ENCODE measurements at places on chromosomes 12 and 14.

GRCh38 chr12:68100241-68100640, 59.3 kb downstream of the IFNG start:
- no peak for DNase-seq

GRCh38 chr12:71865166-71865713, 25.7 kb downstream of the TBC1D15 start:
- DNase-seq, result no peak

GRCh38 chr12:75487308-75487707, 6.8 kb downstream of the GLIPR1 start:
- DNase-seq, result no peak

DNA sequence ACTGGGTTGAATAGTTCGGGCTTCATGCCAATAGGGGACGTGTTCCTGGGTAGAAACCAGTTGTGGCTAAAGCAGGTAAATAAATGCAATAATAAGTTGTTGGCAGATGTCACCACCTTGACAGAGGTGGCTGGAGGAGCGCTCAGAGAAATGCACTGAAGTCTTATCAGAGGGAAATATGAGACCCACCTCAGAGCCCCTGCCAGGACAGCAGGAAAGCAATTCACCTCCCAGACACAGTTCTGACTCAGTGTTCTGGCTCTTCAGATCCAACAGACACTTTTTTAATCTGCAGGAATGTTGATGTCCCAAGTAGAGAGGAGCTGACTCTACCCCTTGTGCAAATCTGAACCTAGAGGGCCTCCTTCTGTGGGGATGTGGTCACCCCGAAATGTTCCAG, 687.1 kb upstream of the FBXO33 start:
- no peak for DNase-seq

DNA sequence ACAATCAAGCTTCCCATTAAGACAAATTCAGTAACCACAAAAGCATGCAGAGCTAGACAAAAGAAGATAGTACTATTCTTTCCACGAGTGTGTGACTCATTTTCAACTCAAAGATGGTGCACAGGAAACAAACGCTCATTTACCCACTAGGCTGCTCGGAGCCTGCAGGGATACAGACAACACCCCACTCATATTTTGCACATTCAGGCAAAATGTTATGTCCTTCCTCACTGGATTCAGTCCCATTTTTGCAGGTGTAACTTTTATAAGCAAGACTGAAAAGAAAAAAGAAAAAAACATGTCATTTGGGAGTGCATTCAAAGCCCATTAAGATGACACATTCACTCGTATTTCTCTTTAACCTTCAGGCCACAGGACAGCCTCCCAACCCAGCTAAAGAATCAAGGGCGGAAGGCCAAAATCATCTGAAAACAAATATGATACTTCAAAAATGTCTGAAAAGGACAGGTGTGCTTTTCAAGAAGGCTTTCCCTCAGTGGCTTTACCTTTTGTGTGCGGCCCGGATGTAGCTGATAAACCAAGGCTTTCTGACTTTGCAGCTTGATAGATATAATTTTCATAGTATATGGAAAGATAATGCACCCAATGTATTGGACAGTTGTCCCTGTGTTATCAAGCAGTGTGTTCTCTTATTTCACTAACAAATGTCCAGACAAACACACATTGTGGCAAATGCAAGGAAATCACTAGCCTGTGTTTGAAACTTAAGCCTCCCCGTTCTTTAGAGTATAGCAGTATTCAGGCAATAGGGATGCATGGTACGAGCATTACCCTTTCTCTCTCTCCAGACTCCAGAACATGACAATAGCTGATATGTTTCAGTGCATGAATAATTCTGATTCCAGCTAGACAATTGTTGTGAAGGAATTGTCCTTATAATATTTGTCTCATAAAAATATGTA, 147.8 kb upstream of the KRR1 start:
- DNase-seq, result no peak

DNA sequence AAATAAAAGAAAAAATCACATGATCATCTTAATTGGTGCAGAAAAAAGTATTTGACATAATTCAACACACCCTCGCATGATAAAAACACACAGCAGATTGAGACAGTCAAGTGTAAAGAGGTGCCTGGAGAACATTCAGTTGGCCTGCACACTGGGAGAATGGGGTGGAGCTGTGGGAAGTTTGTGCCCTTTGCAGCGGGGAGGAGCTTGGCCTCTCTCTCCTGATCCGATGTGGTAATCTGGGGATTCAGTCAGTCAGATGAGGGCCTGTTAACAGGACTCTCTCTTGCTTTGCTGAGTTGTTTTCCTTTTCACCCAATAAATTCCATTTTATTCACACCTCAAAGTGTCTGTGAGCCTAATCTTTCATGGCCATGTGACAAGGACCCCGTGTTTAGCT, 5.9 kb downstream of the SERPINA6 start:
- DNase-seq, result no peak

- DNase-seq, result no peak
These were observed 68.1 kb downstream of the ETNK1 start for GRCh38 chr12:22692964-22693555.

- no peak for DNase-seq
These were observed 30.3 kb downstream of the TXNDC16 start for GRCh38 chr14:52522033-52522432.

GRCh38 chr14:44700184-44700583, 193.1 kb upstream of the FSCB start:
- no peak for DNase-seq

DNA sequence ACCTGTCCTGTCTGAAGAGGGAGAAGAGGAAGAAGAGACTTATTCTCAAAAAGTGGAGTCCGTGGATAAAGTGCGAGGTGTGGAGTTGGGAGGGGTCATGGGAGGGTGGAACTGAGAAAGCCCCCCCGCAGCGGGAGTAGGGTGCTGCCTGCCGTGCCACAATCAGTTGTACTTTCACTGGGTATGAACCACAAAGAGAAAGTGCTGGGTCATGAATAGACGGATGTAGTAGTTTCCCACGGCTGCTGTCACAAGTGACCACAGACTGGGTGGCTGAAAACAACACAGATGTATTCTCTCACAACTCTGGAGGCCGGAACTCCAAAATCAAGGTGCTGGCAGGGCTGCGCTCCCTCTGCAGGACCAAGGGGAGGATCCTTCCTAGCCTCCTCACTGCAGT, 5.5 kb downstream of the DNAH10 start:
- no peak for DNase-seq

GRCh38 chr14:91228112-91229004, 16.1 kb downstream of the GPR68 start:
- DNase-seq, result peak; percentile 55

GRCh38 chr14:68788275-68788995, 4.4 kb downstream of the ZFP36L1 start:
- no peak for DNase-seq

DNA sequence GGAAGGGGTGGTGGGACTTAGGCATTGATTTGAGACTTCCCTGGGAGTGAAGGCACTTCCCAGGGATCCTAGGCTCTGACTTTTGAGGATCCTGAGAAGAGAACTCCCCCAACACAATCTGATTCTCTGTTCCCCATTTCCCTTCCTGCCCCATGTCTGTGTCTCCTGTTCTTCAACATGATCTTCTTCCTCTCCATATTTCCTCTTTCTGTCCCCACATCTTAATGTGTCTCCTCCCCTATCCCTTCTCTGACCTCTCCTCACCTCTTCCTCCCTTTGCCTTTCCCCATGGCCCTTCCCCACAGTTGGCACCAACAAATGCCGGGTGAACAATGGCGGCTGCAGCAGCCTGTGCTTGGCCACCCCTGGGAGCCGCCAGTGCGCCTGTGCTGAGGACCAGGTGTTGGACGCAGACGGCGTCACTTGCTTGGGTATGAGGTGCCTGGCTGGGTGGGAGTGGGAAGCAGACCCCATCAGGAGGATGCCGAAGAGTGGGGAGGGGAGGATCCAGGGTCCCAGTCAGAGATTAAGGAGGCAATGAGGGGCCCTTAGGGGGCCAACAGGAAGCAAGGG, 15.2 kb upstream of the LRP1-AS start:
- no peak for DNase-seq

DNA sequence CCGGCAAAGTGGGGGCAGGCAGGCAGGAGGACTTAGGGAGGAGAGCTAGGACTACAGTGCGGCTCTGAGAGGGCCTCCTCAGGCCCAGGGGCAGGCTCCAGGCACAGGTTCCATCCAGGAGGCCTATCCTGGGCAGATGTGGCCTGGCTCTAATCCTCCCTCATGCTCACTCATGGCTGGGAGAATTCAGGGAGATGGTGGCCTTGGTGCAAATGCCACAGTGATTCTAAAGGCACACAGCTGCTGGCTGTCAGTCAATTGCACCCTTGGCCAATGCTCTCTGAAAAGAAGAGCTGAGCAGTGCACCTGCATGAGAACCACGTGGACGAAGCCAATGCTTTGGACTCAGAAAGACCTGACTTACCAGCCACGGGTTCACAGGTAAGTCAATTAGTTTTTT, 89.6 kb downstream of the C12orf75 start:
- no peak for DNase-seq

- no peak for DNase-seq
These were observed 32.3 kb upstream of the RAD51AP1 start for GRCh38 chr12:4506430-4506829.

DNA sequence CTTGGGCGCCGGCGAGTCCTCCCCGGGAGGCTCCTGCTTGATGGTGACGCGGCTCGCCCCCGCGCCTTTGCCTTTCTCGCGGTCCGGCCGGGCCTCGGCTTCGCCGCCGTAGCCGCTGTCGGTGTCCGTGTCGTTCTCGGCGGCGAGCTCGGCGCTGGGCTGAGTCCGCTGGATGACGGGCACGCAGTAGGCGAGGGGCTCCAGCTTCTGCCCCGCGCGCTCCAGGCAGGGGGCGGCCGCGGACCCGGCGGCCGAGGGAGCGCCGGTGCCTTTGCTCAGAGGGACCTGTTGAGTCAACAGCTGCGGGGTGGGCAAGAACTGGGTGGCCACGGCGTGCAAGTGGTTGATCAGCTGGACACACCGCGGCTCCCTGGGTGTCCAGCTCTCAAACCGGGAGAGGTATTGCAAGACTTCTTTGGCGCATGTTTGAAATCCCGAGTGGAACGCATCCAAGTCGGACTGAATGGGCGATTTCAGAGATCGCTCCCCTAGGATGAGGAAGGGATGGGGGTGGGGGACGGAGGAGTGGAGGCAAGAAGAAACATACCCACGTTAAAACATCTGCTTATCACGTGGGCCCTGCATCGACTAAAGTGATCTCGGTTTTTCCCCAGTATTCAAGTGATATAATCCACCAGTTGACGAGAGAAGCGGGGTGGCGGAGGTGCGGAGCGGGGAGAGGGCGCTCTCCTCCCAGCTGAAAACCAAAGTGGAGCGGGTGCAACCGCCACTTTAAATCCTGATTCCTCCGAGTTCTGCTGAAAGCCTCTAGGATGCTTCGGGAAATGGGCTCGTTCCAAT, 2.0 kb downstream of the BHLHE41 start:
- no peak for DNase-seq

DNA sequence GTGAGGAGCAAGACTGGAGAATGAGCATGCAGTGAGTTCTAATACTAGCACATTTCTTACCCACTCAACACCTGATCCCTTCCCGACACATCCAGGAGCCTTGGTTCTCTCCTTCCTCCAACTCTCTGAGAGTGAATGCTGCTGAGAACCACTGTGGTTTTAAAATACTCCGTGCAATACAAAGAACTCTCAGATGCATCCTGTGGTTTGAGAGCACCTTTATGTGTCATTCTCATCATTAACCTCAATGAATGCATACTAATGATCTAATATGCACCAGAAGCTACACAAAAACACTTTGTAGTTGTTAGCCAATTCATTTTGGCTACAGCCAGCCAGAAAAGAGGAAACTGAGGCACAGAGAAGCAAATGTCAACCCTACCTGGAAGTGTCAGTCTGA, 87.6 kb downstream of the GALNT8 start:
- DNase-seq, result no peak

GRCh38 chr12:95963096-95963495, 20.0 kb downstream of the AMDHD1 start:
- DNase-seq, result no peak

- DNase-seq, result no peak
These were observed 826 bp downstream of the ZNF705A start for GRCh38 chr12:8157484-8158198.

DNA sequence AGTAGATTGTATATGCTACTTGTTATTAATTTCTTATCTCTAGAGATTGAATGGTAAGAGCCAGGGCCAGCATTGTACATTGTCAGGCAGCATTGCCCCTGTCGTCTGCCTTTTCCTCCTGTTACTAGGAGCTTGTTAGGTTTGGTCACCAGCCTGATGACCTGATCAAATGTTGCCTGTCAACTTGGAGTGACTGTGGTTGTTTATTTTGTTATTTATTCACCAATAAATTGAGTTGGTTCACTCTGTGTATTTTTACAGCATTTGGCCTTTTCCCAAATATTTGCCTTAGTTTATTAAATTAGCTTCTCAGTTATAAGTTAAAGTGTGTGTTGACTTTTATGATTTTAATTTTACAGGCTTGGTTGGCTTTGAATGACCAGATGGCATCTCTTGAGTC, 88.4 kb downstream of the PRKCH start:
- DNase-seq, result no peak

DNA sequence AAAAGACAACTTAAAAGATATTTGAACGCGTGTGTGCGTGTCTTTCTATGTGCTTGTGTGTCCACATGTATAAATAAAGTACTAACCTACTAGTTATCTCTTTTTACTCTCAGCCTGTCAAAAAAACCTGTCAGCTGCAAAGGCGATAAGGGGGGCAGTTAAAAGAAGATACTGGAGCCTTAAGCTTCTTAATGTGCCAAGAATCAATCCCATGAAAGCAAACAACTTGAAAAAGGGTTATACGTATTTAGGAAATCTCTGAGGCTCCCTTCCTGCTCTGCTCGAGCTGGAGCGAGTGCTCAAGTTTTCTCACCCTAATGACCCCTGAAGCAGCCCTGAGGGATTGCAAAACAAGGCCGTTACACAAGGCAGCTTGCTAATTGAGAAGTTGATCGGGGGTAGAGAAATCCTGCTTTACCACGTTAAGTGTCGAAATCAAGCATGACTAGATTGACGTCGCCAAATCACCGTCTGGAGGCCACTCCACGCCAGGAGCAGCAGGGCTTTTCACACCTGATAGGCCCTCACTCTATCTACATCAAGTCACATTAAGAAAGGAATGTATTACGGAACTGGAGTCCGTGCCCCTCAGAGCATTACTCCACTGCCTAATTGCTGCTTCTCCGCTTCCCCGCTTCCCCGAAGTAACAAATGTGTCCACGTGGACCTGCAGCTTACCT, 32.4 kb downstream of the LMO3 start:
- no peak for DNase-seq

DNA sequence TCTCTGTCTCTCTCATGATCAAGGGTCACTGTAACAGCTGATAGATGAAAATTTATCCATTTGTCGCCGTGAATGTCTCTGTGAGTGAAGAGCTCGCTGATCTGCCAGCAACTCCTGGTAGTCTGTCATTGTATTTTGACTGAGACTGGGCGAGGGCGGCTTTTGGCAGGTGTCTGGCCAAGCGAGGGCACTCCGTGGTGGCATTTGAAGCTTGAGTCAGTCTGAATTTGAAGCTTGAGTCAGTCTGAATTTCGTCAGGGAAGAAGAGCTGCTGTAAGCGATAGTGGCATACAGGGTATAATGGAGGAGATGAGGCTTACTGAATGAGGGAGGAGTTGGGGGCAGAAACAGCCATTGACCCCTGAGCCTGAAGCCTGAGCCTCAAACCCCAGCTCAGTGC, 56.8 kb upstream of the FAM181A start:
- DNase-seq, result no peak

Data from activated CD8-positive, alpha-beta memory T cell treated with anti-CD3 and anti-CD28 coated beads for 1 hour (primary cell).